ENCODE measurements at places on chromosomes 7 and 10.
A peak's percentile ranks its signal among the peaks of the same experiment; 100 is the strongest.

DNA sequence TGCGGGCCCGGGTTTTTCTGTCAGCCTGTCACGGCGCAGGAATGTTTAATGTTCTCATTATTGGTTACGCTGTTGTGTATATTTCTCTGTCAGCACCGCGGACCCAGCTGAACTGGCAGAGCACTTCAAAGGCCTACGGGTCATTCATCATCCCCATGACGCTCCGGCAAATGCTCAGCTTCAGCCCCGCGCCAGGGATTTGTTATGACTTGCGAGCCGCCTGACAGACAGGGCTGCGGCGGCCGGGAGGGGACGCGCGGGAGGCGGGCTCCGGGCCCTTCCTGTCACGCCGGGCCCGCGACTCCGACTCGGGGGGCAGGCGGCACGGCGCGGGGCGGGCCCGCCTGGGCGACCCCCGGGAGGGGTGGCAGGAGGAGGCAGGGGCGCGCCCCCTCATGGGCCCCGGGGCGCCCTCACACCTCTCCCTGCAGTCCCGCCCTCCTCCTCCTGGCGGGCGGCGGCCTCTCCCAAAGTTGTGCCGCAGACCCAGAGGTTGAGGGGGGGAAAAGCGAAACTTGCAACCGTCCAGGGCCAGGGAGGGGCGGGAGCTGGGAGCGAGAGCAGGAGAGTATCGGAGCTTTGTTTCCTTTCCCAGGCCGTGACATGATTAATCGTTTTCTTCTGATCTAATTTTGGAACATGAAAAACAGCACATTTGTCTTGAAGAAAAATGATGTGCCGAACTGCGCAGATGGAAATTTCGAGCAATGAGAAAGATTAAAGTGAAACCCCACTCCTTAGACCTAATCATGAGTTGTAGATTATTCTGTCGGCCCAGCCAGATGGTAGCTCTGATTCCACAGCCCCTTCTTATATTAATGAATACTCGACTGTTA, 59.3 kb upstream of the COMTD1 start:
- DNase-seq, result peak; percentile 77

- no peak for DNase-seq
Observed at GRCh38 chr10:117429643-117430265, 54.5 kb upstream of the PDZD8 start.

DNA sequence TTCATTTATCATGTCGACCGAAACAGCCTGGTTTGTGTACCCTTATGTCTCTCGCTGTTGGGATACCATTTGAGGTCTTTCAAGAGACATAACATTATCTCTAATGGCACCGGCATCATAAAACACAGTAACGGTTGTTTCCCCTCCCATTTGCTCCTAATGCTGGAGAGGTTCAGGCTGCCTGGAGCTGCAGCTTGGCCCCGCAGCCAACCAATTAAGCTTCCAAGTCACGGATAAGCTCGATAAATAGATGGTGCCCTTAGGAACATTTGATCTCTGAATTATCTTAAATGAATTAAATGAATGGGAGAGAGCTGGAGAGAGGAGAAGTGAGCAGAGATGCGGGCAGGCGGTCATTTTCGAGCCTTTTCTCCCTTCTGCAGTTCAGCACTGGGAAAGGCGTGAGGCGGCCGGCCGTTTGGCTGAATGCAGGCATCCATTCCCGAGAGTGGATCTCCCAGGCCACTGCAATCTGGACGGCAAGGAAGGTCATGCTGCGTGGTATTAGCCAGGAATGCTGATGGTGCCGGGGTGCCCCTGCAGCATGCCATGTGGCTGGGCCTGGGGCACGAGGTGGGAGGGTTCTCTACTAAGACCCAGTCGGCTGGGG, 12.6 kb downstream of the CPA4 start:
- DNase-seq, result no peak

GRCh38 chr7:90597563-90598253, 1.6 kb downstream of the CDK14 start:
- DNase-seq, result no peak

DNA sequence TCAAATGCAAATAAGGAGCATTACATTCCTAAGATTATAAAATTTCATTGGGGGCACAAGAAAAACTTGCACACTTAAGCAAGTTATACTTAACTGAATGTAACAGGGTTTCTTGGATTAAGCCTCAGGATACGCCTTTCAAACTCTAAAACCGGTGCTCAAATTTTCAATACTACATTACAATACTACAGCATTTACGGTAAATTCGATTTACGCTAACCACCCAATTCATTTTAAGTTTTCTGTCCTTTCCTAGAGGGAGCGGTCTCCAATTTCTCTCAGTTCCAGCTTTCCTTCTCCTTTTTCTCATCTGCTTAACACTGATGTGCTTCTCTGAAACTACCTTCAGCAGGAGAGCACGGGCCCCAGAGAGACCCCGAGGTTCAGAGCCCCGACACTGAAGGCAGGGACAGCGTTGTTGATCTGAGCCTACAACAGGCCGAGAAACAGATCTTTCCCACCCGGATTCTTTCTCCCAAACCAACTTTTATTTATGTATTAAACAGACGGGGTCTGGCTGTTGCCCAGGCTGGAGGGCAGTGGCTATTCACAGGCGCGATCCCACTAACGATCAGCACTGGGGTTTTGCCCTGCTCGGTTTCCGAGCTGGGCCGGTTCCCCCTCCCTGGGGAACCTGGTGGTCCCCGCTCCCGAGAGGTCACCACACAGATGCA, 798 bp downstream of the ZNF425 start:
- DNase-seq, result no peak

DNA sequence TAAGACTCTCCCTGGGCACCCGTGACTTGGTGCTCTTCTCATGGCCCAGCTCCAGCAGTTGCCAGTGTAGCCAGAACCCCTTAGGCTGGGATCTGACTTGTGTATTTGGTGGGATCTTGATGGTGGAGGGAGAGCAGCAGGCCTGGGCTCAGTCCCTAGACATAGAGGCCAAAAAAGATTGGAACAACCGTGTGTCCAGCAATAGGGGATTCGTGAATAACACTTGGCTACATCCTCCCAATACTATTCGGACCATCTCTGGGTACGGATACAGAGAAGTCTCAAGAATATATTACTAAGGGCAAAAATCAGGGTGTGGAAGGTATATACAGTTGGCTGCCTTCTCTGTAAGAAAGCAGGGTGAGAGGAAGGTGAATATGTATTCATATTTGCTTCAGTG, 17.2 kb downstream of the RBM20 start:
- DNase-seq, result no peak

GRCh38 chr10:54262726-54263125, 538.3 kb downstream of the PCDH15 start:
- DNase-seq, result no peak

DNA sequence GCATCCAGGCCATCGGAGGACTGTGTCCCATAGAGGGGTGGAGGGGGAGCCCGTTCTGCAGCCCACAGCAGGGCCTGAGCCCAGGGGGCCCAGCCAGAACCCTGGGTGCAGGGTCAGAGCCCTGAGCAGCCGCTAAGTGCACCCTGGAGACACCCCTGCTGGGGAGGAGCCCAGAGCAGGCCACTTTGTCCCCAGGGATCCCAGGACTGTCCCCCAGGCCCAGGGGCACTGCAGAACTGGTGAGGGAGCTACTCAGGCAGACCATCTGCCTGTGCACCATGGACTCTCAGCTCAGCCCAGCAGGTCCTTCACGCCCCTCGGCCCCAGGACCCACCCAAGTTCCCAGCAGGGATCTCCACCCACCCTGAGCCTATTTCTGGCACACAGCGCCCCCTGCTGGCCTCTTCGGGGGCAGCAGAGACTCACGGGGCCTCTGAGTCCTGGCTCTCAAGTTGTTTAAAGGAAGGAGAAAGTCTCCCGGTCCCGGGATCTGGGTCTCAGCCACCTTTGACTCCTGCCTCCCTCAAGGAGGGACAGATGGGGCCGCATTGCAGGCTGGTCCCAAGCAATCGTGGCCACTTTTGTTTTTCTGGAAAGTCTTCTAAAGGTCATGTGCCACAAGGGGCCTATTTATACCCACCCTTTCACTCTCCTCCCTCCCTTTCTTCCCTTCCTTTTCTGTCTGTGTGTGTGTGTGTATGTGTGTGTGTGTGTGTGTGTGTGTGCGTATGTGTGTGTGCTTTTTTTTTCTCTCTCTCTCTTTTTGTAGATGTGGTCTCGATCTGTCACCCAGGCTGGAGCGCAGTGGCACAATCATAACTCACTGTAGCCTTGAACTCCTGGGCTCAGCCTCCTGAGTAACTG, 90.3 kb downstream of the MYL10 start:
- peak; percentile 66 for DNase-seq

DNA sequence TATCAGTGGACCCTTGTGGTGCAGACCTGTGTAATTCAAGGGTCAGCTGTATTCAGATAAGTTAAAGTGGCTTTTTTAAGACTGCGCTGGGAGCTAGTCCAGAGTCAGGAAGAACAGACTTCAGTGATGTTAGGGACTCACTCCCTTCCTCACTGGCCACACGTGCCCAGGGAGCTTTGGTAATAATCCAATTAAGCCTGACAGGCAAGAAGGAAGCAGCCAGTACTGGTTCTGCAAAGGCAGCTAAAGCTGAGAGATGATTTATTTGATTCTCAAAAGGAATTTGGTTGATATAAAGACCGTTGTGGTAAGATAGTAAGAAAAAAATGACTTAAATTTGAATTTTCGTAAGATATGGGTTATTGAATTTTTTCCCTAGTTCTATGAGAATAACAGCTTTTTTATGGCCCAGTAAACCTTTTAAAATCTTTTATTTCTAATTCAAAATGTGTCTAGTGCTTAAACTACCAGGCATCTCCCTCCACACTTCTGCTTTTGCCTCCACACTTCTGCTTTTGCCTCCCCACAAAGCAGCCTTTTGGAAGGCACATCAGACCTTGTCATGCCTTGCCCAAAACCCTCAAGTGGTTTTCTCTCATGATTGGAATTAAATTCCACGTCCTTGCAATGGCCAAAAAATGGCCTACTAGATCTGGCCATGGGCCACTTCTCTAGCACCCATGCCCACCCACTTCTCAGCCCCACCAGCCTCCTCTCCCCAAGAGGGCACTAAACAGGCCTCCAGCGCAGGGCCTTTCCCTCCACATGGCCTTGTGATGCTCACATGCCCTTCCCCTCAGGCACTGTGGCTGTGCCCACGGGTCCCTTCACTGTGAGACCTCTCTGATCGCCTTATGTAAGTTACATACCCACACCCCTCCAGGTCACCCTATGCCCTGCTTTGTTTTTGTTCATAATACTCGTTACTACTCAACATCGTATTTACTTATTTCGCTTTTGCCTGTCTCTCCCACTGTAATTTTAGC, 92.5 kb downstream of the POU6F2 start:
- no peak for DNase-seq

- no peak for DNase-seq
Observed at GRCh38 chr7:37061849-37062559, 337.7 kb upstream of the AOAH start.

DNA sequence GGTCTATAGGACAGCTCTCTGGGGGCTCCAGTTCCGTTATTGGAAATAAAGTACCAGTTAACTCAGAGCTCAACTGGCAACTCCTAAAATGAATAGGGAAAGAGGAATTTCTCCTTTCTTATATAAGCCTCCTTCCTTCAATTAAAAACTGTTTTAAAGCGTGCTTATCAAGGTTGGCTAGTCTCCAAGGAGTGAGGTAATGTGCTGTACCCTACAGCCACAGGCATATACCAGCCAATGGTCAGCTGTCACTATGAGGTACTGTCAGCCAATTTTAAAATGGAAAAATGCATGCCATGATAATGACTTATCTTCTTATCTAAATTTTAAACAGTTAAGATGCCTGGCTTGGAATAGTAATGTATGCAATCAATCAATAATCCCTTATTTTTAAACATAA, 76.2 kb downstream of the PLCE1 start:
- DNase-seq, result no peak

GRCh38 chr10:104053201-104053600, 32.5 kb downstream of the COL17A1 start:
- DNase-seq, result no peak

DNA sequence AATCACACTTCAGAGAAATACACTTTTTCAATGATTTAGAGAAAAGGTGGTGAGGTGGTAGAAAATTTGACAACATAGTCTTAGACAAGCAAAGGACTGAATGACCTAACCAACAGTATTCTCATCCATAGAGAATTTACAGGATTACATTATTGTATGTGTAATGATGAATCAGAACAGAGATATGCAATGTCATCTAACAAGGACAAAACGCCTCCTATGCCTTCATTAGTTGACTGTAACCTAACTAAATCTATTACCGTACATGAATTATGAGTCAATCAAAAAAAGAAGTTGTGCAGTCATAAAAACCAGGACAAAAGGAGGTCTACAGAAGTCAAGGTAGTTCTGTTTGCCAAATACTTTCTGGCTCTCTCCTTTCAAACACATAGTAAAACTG, 66.5 kb downstream of the RAB11FIP2 start:
- DNase-seq, result no peak

GRCh38 chr7:84941936-84942335, 244.9 kb downstream of the SEMA3D start:
- DNase-seq, result no peak

- no peak for DNase-seq
Observed at GRCh38 chr10:108970016-108970415, 953.3 kb downstream of the XPNPEP1 start.

- DNase-seq, result no peak
Observed at GRCh38 chr7:44876393-44876792, 8.9 kb downstream of the PURB start.

DNA sequence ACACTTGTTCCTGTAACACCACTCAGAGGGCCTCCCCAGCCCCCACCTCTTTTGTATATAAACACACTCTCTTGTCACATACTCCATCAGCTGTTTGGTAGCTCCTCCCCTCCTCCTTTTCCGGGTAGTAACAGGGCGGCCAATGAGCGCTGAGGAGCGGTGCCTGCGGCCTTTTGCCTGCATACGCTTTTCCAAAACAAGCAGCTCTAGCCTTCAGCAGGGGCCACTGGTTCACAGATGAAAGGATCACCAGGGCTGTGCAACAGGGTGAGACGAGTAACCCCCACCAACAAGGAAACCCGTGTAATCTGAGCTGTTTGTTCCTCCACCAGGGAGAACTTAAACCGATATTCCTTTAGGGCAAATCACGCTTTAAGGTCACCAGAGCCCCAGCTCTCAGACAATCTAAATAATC, 3.9 kb downstream of the UBE2H start:
- DNase-seq, result peak; percentile 92

DNA sequence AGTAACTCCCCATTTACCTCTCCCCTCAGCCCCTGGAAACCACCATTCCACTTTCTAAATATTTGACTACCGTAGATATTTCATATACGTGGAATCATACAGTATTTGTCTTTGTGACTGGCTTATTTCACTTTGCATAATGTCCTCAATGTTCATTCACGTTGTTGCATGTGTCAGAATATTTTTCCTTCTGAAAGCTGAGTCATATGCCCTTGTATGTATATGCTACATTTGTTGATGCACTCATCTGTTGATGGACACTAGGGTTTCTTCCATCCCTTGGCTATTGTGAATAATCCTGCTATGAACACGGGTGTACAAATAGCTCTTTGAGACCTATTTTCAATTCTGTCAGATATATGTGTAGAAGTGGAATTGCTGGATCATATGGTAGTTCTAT, 25.8 kb upstream of the TSPAN13 start:
- no peak for DNase-seq

- DNase-seq, result no peak
Observed at GRCh38 chr10:24448351-24448999, 239.5 kb downstream of the KIAA1217 start.

All from activated CD8-positive, alpha-beta memory T cell treated with anti-CD3 and anti-CD28 coated beads, Interleukin-2, amount 10 ng/mL, durations not matched to agents 7 days and 5 days (primary cell).